AG08396 (cell line): ENCODE measurements at places on chromosomes 4 and X.

GRCh38 chr4:146762016-146762415, 123.3 kb downstream of the POU4F2 start:
- DNase-seq: no peak

DNA sequence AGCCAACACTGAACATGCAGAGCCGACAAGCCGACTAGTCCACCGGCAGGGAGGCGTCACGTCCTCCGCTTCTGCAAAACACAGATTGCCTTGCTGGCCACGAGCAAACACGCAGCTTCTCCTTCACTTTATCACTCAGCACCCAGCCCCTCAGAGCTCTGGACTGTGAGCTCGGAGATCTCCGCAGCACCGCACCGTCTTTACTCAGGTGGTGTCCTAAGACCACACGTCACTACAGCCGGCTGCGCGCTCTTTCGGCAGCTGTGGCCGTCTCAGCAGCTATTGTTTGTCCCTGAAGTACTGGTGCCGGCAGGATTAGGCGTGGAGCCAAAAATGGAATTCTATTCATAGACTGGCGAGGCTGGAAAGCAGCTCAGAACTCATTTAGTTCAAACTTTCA, 72.0 kb downstream of the FAT1 start:
- DNase-seq: peak; percentile 35

DNA sequence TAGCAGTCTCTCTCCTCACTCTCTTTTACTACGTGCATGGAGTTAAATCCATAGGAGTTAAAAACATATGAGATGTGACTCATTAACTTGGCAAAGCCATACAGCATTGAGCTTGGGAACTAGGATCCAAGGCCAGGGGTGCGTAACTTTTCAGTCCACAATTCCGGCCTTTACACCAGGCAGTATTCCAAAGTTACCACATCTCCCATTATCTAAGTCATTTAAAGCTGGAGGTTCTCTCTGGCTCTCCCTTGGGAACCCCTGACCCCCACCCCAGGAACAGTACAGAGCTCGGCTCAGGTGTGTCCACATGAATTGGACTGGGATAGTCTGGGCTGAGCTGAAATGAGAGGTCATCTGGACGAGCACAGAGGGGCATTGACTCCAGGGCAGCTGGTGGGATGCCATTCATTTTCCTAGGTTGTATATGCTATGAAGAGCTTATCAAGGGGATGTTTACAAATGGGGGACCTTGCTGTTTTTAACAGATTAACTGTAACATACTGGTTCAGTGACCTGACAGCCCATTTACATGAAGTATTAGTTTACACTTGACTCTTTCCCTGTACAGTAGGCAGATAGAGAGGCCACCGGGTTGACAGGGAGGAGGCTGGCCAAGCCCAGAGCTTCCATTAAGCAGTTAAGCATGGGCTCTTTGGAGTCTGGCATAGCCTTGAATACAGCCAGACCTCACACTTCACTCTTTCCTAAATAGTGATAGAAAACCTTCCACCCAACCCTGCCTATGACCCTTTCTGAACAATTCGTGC, 128.8 kb downstream of the RAB28 start:
- no peak for DNase-seq

GRCh38 chr4:7322166-7322991, 112.4 kb downstream of the PSAPL1 start:
- no peak for DNase-seq

GRCh38 chrX:110120025-110120424, 117.1 kb downstream of the TMEM164 start:
- DNase-seq: no peak

GRCh38 chr4:1408418-1408817, 2.2 kb upstream of the NKX1-1 start:
- peak; percentile 7 for DNase-seq

- DNase-seq: no peak
These were observed 88.6 kb upstream of the PTCHD1 start for GRCh38 chrX:23246001-23246400.

DNA sequence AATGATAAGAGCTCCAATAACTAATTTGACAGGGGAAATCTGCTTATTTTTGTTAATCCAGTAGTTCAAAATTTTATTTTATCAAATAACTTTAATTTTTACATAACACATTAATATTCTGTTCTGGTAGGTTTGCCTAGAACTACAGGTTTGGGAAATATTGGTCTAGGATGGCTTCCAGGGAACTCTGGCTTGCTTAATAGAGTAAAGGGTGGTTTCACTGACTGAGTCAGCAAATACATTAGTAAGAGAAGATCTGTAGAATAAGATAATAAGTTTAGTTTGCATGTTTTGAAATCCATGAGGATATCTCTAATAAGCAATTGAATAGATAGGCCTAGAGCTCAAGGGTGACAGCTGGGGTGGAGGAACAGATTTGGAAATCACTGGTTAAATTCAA, 500.7 kb downstream of the ZNF674 start:
- no peak for DNase-seq

GRCh38 chr4:187795737-187796136, 199.8 kb upstream of the ZFP42 start:
- DNase-seq: no peak

DNA sequence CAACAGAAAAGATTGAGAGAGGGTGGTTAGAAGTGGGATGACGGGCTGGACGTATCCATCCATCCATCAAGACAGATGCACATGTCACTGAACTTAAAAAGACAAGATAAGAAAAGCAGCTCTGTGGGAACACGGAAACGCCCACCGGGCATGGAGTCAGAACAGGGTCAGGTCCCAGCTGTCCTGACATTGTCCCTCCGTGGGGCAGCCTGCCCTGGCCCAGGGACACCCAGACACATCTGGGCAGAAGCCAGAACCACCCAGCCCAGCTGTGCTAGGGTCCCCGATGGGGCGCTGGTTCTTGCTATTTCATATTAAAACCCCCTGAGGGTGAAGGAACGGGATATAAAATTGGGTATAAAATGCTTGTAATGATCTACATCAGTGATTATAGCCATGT, 88.5 kb downstream of the PPP2R2C start:
- DNase-seq: no peak

DNA sequence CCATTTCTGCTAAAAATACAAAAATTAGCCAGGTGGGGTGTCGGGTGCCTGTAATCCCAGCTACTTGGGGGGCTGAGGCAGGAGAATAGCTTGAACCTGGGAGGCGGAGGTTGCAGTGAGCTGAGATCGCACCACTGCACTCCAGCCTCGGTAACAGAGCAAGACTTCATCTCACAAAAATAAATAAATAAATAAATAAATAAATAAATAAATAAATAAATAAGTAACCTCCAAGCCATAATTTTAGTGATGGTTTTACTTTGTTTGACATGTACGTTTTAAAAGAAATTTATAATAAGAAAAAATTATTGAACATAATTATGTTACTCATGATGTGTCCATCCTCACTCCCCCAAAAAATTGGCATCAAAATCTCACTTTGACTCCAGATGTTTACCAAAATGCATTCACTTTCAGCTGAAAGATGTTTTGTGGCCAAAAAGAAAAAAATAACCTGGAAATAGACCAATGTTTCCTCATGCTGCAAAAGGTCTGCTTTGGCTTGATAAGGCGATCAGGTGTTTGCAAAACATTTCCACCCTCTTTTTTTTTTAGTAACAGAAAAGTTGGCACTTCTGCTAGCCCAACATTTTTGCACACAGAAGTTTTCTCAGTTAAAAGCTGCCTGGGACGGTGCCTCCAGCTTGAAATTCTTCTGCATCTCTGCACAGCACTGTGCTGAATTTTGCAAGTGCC, 42.2 kb upstream of the DHRSX start:
- no peak for DNase-seq
